Thymus (tissue), 14 donors: ENCODE measurements at places on chromosomes 13 and 19.

GRCh38 chr19:57436417-57436816, 1.3 kb downstream of the ZNF749 start:
- DNase-seq, result no peak

GRCh38 chr13:91050970-91051369, 296.5 kb upstream of the MIR17HG start:
- DNase-seq, result no peak

- peak; percentile 24 for DNase-seq
These were observed 1.1 kb downstream of the ZNF850 start for GRCh38 chr19:36771261-36772231.

DNA sequence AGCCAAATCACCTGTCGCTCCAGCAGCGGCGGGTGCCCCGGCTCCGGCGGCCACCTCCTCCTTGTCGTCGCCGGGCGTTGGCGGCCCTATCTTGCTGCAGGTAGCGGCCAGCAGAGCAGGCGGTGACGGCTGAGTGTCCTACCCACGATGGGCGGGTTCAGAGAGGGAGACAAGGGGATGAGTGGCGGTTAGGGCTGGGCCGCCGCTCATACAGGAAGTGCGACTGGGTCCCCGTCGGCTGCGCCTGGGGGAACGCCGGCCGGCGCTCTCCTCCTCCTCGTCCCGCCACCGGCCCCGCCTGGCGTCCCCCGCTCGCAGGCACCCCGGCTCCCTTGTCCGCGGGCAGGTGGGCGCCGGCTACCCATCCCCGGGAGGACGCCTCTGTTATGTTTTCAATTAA, 1692.0 kb downstream of the SLITRK5 start:
- DNase-seq, result no peak

DNA sequence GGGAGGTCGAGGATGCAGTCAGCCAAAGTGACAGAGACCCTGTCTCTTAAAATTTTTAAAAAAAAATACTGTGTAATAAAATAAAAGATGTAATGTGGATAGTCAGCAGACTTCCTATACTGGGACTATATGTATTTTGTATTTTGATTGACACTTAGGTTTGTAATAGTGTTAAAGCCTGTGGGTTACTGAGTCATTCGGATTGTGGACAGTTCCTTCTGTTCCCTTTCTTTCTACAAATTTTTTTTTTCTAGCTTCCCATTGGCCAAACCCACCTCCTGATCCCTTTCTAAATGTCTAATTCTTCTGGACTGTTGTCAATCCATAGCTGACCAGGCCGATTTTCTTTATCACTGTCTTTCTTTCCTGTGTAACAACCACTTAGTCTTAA, 108.0 kb downstream of the DNAJC3 start:
- DNase-seq, result no peak

GRCh38 chr13:101511766-101512165, 59.3 kb downstream of the ITGBL1 start:
- DNase-seq, result no peak

GRCh38 chr19:20080656-20081055, 2.9 kb downstream of the ZNF90 start:
- DNase-seq, result no peak

DNA sequence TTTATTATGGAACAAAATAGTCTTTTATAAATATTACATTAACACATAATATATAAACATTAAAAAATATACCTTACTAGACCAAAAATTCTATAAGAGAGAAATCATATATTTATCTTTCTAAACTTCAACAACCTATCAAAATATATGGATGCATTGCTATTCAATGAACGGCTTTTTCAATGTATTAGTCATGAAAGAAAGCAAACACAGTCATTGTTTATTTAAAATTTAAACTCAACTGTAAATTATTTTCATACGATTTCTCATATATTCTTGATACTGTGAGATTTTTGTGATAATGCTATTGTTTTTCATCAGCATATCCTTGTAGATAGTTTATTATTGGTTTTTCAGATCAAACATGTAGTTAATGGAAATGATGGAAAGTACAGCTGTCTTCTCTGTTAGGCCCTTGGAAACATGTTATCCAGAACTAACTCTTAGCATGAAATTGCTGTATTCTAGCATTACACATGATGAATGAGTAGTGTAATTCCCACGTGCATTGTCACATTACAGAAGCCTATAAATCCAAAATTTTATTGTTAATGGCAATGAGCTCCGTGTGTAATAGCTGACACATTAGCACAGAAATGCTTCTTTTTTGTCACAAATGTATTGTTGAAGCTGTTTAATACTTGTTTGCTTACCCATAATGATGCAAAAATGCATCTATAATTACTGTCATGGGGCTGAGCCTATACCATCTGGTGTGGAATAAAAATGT, 1639.9 kb downstream of the SLITRK5 start:
- no peak for DNase-seq
